ENCODE measurements at places on chromosomes 4 and X.

GRCh38 chr4:138788267-138788790 is 227.3 kb upstream of the NOCT start:
- no peak for DNase-seq

DNA sequence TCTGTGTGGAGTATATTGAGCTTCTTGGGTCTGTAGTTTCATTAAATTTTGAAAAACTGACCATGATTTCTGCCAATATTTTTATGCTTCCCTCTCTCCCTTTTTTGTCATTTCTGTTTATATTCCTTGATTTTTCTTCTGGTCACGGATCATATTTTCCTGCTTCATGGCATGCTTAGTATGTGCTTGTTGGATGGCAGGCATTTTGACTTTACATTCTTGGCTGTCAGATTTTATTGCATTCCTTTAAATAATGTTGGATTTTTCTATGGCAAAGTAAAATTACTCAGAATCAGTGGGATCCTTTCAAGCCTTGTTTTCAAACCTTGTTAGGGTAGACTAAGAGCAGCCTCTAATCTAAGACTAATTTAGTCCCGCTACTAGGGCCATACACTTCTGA is 531.8 kb downstream of the IL15 start:
- DNase-seq, result no peak

DNA sequence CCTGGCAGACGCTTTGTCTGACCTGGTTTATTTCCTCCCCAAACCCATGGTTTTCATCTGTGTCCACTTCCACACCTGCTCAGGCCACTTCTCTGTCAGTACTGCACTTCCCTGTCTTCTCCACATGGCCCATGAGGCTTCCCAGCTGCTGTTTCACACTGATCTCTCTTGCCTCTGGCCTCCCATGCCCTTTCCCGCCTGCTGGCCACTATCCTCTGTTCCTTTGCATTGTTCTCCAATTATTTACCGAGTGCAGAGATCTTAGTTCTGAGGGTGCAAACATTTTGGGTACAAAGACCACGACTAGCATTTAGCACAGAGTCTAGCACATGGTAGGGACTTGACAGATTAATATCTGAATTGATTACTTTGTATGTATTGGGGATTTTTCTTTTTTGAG is 174.8 kb upstream of the NPY2R start:
- no peak for DNase-seq

DNA sequence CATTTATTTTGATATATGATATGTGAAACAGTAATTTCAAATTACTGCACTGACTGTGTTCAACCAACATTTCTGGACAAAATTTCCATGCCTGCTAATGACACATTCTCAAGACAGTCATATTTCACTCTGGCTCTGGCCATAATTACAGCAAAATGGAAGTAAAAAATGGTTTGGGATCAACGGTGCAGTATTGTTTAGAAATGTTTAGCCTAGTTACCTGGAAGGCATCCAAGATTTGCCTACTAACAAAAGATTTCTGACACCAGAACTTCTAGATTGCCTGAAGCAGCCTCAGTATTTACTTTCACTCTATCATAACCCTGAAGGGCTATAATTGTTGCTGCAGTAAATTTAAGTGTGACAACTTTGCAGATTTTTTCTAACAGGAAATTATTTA is 416.3 kb downstream of the PCDH10 start:
- DNase-seq, result no peak

- no peak for DNase-seq
Observed at GRCh38 chrX:9832811-9833210, 46.6 kb downstream of the SHROOM2 start.

- no peak for DNase-seq
Observed at GRCh38 chr4:139734201-139734874, 68.7 kb downstream of the MGST2 start.

- no peak for DNase-seq
Observed at GRCh38 chr4:5804656-5805055, 88.2 kb downstream of the CRMP1 start.

- peak; percentile 60 for DNase-seq
Observed at GRCh38 chr4:8537041-8537461, 43.1 kb upstream of the GPR78 start.

- DNase-seq, result no peak
Observed at GRCh38 chrX:39508300-39508692, 589.5 kb downstream of the BCOR start.

- no peak for DNase-seq
Observed at GRCh38 chr4:41541687-41542094, 3.7 kb downstream of the LIMCH1 start.

GRCh38 chrX:16730450-16730849 is 11.0 kb downstream of the SYAP1 start:
- no peak for DNase-seq

GRCh38 chr4:99507762-99508161 is 3.1 kb upstream of the C4orf17 start:
- no peak for DNase-seq

DNA sequence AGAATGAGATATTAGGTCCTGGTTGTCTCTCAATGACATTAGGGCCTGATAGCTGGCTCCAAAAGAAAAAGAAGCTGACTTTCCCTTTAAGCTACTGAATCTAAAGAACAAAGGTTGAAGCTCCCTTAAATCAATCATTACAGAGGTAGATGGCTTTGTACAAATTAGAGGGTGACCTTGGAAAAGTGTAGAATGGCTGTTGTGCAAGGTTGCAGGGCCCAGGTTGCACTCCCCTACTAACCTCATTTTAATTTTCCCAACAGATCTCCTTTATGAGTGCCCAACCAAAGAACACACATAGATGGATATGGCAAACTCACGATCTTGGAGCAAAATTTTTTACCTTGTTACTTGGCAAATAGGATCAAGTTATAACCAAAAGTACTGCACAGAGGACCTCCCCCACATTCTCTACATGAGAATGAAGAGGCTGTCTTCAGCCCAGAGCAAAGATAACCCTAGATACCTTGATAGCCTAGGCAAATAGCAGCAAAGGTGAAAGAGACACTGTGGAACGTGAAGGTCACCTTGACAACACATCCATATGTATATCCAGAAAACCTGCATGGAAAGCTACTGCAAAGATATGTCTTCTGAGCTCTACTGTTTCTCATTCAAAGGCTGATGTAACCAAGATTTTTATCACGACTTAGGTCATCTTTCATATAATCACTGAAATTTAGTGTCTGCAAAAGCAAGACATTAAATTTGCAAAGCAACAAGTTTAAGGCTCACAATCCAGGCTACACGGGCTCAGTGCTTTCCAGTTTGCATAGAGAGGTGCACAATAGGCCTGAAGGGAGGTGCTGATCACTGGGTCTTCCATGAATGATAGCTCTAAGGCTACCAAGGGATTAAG is 23.0 kb downstream of the KLB start:
- no peak for DNase-seq

DNA sequence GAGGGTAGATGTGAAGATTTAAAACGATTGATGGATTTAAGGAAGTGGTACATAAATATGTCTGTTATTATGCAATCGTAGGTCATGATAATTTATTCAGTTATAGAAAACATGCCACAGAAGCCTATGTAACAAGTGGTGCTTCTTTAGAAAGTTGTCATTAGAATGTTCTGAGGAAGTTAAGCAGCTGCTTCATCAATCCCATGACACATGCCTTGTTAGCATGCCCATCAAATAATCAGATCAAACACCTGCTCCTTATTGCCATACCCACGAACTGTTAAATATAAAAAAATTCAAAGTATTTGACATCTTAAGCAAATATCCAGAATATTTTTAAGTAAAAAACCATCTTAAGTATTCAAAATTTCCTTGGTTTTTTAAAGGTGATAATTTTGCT is 76.4 kb upstream of the MYOZ2 start:
- DNase-seq, result no peak

GRCh38 chrX:2548711-2549423 is 48.1 kb upstream of the DHRSX start:
- DNase-seq, result no peak

GRCh38 chrX:87583679-87584078 is 66.1 kb downstream of the KLHL4 start:
- no peak for DNase-seq

GRCh38 chr4:81454499-81454898 is 17.2 kb downstream of the RASGEF1B start:
- no peak for DNase-seq

GRCh38 chr4:150256225-150256620 is 178.0 kb downstream of the DCLK2 start:
- no peak for DNase-seq

DNA sequence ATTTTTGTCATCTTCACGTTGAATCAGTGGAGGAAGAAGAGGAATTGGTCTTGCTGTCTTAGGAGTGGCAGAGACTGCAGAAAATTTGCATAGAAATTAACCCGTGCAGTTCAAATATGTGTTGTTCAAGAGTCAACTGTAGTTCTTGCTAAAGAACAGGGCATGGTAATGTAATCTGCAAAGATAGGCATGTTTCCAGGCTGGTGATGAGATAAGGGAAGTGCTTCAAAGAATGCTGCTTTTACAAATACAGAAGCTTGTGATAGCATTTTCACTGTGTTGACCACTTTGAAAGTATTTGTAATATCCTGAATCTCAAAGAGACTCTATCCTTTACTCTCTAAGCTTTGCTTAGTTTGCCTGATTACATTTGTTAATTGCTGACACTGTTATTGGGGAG is 60.1 kb downstream of the PRRG1 start:
- DNase-seq, result no peak

DNA sequence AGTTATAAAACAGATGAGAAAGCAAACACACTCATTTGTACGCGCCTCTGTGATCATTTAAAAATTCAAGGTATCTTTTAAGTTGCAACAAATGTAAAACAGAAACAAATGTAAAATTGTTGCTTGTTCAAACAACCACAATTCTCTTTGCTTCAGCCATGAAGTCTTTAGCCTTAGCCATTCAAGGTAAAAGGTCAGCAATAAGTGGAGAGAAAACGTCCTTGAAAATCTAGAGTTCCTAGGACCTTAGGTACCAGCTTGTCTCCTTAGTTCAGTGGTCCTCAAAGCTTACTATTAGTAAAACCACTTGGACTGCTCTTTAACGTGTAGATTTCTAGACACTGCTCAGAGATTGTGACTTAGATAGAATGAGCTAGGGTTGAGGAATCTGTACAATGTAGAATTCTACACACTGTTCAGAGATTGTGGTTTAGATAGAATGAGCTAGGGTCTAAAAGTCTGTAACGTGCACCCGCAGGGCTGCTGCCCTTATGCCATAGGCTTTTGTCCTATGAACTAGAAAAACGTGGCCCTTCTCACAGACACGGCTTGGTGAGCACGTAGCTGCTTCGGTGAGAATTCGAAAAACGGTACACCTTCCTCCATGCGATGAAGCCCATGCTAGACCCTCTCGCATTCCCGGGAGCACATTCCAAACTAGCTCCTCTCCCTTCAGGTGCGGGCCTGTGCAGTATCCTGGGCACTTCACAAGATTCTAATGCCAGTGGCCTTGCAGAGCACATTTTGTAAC is 1.7 kb downstream of the PLAC8 start:
- no peak for DNase-seq

DNA sequence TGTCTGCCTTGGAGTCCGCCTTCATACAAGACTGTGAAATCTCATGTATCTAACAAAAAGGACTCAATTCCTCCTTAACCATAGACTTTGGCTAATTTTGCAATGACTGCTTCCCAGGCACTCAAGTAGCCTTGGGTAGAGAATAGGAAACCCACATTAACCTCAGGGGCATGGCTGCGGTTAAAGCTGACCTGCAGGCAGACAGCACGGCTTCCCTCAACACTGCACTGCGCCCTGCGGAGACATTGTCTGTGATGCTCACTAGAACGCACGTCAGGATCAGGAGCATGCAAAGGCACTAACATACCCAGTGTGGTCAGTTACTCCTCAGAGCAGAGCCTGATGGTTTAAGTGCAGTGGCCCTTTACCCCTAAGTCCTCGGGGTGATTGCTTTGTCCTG is 10.3 kb upstream of the GPR143 start:
- no peak for DNase-seq

GRCh38 chrX:137742846-137743245 is 176.9 kb downstream of the ZIC3 start:
- DNase-seq, result no peak

DNA sequence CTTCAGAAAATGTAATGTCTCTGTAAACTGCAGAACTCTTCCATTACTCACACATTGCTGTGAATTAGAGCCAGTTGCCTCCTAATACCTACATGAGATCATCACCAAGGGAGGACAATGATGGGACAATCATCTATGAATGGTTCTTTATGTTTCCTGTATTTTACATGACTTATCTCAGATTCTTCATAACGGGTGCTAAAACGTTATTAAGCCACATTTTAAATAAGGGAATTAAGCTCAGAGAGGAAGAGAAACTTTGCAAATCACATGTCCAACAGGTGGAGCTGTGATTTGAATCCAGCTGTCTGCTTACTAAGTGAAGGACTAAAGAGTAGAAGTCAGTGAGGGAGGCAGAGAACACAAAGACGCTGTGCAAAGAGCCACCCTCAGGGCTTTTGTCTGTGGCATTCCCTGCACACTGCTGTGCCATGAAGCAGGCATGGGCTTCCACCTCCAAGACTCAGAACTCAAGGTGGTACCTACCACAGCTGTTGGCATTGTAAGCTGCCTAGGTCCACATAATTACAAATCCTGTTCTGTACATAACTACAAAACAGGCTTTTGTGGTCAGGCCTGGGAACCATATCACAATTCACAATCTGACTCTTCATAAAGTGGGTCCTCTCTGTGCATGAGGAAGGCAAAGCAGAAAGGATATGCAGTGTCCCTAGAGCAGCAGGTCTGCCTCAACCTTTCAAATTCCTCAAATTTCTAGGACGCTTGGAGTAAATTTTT is 12.8 kb downstream of the TBC1D9 start:
- peak; percentile 18 for DNase-seq

- DNase-seq, result no peak
Observed at GRCh38 chr4:136841526-136841925, 690.8 kb downstream of the PCDH18 start.

Data from SW480 (cell line).